ENCODE measurements at places on chromosomes 7 and 10. TPM values are rescaled to one million over a fixed set of nuclear protein-coding genes. Genes with fewer than 3 reads are reported as not detected.

Gene CYP3A7
- total RNA-seq = 0.39 TPM

Gene NACAD
- 1.4 TPM for total RNA-seq

Gene LRRC61
- total RNA-seq = 3.0 TPM

Gene MRC1
- 35.5 TPM for total RNA-seq

Gene SPRN
- 0.89 TPM for total RNA-seq

Gene SYNPO2L
- total RNA-seq = 2.8 TPM

Gene ZNF467
- 3.6 TPM for total RNA-seq

Gene UCMA
- not detected for total RNA-seq

Gene C7orf33
- not detected for total RNA-seq

Gene DOCK4
- 29.7 TPM for total RNA-seq

Data from skin of body (tissue), 3 donors.